ENCODE measurements at places on chromosomes 5 and 9.

DNA sequence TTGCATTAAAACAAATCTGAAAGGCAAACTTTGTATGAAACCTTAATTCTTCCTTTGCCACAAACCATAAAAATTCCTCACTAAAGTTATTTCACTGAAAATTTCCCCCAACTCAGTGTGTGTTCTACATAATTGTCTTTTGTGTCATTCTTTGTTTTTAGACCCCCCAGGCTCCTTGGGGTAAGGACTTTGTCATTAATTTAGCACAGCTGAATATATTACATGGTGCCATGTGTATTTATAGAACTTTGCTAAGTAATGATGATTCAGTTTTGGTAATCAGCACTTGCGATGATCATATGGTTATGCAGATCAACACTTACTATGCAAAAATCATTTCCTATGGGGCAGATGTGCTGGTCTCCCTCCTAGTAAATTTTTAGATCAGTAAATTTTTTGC, 712.1 kb upstream of the MEF2C start:
- no peak for DNase-seq

DNA sequence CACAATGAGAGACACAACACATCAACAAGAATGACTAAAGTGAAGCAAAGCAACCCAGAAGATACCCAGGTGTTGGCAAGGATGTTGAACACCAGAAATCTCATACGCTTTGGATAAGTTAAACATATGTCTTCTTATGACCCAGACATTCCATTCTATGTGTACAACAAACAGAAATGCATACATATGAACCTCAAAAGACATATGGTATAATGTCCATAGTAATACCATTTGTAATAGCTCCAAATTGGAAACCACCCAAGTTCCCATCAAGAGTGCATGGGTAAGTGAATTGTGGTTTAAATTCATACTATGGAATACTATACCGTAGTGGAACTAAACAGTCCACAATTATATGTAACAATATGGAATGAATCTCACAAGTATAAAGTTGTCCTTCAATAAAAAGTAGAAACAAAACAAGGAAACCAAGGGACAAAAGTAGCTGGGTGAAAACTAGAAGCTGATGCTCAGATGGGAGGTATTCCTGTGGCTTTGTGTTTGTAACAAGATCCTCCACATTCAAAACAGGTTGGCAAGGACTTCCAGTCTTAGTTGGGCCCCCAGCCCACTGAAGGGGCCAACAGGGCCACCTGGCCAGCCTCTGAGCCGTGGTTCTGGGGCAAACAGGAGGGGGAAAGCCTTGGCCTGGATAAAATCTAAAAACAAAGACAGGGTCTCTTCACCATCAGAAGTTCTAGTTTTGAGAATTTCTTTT, 171.8 kb upstream of the PITX1 start:
- DNase-seq, result no peak

DNA sequence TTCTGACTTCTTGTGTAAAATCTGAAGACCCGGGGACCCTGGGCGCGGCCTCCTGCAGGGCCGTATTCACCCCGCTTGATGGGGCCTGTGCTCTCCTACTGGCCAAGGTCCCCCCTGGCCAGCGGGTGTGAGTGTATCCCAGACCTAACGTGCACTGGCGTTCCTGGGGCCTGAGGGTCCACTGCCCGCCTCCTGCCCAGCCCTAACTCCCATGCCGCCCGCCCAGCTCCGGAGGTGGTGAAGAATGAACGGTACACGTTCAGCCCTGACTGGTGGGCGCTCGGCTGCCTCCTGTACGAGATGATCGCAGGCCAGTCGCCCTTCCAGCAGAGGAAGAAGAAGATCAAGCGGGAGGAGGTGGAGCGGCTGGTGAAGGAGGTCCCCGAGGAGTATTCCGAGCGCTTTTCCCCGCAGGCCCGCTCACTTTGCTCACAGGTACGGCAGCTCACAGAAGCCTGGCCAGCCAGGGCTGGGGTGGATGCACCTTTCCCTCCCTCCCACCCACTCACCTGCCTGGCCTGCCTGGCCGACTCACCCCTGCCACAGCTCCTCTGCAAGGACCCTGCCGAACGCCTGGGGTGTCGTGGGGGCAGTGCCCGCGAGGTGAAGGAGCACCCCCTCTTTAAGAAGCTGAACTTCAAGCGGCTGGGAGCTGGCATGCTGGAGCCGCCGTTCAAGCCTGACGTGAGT, 9.5 kb downstream of the GRK6 start:
- DNase-seq, result no peak

DNA sequence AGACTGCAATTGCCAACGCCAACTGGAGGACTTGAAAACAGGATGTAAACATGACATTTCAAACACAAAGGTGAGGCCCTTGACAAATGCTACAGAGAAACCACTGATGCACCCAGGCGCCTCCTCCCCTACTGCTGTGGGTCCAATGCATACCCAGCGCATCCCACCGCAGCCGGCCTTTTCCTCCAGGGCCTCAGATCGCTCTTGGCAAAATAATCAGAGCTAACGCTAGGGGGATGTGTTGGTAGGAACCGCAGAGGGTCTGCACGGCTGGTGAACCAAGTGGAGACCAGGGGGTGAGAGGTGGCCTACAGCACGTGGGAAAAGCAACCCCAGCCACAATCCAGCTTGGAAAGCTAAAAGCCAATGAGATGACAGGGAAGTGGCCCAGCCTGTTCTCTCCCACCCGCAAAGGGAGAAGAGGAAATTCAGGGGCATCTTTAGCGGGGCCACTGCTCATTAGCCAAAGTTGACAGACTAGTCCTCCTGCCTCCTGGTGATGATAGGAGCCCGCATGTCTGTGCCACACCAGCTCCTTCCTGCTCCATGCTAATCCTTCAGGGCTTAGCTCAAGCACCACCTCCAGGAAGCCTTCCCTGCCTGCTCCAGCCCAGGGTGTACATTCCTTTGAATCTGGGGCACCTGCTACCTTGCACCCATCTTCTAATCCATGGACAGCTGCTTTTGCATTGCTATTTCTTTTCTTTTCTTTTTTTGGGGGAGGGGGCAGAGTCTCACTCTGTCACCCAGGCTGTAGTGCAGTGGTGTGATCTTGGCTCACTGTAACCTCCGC, 5.9 kb downstream of the FAM163B start:
- no peak for DNase-seq

All from AML-193 (cell line).